Stimulated activated CD4-positive, alpha-beta T cell treated with anti-CD3 and anti-CD28 coated beads, Interleukin-1b, Interleukin-23, amount 100 ng/mL, for 1 hour (primary cell): ENCODE measurements at places on chromosomes 16 and 17.

DNA sequence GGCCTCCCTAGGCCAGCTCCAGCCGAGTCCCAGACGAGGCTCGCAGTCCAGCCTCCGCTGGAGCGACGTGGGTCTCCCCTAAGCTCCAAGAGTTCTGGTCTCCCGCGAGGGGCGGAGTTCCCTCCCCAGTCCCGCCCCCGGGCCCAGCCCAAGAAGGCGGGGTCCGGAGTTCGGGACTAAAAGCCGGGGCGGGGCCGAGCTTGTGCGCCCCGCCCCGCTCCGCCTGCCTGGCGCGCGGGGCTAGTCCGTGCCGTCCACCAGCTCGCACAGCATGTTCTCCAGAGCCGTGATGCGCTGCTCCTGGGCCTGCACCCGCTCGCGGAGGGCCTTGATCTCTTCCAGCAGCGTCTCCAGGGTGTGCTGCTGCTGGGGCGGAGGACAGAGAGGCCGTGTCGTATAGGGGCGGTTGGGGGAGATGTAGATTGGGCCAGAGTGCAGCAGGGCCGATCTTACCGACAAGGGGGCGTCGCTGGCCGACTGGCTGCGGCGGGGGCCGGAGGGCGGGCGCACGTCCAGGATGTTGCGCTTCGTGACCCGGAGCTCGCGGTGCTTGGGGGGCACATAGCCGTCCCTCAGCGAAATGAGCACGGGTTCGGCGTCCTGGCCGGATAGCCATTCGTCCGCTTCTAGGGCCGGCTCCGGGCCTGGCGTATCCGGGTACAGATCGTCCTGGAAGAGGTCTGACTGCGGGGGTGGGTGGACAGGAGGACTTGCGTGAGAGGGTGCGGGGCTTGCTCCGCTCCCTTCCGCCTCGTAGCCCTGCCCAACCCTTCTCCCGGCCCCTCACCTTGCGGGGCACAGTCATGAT, 7.0 kb downstream of the CORO6 start:
- peak; percentile 82 for DNase-seq

DNA sequence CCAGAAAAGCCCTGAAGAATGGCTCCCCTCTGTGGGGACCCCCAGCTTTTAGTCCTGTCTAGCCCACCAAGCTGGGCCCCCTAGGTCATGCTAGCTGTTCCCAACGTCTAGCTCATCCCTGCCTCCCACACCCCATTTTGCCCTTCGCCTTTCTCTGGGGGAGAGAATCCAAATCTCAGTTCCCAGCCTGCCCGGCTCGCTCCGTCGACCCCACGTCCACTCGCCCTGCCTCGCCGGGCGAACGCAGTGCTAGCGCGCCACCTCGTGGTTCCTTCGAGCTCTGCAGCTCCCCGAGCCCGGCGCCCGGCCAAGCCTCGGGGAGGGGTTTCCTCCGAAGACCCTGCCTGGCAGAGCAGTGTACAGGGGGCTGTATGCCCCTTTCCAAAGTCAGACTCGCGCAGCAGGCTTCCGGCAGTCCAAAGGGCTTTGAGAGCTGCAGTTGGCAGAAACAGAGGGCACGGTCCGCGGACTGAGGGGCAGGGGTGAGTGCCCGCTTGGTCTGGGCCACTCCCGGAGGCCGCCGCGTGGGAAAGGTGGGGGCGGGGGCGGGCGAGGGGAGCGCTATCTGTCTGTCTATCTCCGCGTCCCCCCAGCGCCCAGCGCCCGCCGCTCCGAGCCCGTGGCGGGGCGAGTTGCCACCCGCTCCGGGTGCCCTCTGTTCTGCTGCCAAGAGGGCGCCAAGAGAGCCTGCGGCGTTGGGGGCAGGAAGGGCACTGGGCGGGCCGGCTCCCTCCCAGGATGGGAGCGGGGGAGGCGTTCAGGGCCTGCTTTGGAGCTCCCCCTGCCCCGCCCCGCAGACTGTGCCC, 1.7 kb upstream of the DLX3 start:
- DNase-seq = no peak

DNA sequence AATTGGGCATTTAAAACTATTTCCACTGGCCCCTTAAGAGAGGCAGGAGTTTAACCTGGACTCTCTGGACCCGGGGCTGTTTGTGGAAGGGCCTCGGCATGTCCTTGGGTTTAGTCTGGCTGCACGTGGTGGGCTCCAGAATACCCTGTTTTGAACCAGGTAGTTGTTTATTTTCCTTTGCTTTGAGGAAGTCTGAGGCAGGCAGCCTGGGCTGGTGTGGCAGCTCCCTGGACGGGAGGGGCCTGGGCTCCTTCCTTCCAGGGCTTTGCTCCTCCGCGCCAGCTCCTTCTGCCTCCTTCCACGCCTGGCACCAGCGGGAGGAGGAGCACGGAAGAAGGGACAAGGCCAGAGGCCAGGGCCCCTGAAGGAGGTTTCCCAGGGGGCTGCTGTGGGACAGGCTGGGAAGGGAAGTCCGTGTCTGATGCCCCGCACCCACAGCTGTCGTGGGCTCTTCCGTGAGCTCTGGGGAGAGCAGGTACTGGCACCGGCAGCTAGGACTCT, 15.5 kb downstream of the BANP start:
- no peak for DNase-seq

DNA sequence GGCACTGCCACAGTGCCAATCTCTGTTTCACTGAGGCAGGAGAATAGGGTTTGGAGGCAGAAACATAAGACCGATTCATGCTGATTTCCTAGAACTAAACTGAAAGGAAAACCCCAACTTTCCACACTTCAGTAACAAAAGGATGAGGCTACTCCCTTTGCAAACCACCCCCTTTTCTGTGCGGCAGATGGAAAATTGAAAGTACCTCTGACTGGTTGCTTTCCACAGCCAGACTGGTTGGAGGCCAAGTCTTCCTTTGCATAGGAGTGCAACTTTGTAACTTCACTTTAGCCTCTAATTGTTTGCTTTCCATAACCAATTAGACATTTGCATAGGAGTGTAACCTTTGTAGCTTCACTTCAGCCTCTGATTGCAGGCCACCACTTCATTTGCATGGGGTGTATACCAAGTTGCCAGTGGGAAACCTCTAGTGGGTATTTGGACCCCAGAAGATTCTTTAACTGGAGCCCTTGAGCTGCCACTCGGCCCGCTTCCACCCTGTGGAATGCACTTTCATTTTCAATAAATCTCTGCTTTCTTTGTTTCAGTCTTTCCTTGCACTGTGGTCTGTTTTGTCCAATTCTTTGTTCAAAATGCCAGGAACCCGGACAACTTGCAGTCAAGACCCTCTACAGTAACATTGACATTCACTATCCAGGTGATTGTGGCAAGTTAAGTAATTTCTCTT, 252.0 kb downstream of the UTP18 start:
- DNase-seq = no peak

DNA sequence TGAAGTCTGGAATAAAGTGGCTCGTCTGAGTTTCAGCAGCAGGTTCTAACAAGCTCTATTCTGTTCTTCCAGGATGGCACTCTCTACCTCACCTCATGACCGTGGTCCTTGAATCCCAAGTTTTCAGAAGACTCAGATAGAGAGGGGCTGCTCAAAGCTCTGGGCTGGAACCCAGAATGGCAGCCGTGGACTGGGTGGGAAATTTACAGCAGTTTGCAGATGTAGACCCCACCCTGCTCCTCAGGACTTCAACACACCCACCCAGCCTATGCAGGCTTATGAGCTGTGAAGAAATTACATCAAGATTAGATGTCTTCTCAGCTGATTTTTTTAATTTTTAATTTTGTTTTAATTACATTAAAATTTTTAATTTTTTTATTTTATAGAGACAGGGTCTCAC, 59.4 kb downstream of the METRNL start:
- no peak for DNase-seq
